Neural progenitor cell (in vitro differentiated cells): ENCODE measurements at places on chromosomes 16 and 17. TPM values are rescaled to one million over a fixed set of nuclear protein-coding genes. Genes with fewer than 3 reads are reported as not detected.

DNA sequence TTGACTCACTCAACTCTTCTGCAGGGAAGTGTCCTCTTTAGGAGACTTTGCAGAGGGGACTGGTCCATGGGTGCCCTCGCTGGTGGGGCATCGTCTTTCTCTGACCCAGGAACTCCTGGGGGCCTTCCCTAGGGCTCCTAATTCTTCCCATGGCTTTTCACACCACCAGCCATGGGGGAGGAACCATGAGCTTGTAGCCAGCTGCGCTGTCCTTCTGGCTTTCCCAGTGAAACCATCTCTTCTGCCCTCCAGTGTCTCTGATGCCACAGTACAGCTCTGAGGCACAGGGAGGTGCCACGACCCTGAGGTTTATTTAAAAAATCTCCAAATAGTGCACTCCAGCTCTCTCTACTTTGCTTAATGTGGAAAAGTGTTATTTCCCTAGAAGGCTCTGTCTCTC is 78.6 kb downstream of the SDR42E1 start:
- DNase-seq: no peak

ZNF423 gene
- 21.9 and 42.3 TPM in 2 replicates for total RNA-seq

DNA sequence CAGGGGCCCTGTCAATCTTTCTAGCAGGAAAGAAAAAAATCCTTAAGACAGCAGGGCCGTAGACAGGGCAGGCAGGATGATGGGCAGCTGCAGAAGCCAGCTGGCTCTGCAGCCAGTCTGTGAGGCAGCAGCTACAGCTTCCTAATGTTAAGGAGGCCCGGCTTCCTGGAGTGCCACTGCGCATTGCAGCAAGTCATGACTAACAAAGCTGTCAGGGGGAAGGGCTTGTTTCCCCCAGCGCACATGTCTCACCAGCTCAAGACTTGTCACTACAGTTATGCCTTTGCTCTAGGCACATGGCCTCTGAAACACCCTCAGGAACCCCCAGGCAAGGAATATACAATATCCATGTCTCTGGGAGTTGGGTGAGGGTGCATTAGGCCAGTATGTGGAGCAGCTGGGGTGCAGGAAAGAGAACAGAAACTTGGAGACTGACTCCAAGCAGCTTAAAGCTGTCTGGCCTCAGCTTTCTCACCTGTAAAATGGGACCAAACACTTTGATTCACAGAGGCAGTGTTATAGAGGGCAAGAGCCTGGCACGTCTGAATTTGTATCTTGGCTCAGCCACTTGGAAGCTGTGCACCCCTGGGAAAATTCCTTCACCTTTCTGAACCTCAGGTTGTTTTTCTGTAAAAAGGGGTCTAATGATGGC is 220.0 kb downstream of the HAPSTR1 start:
- DNase-seq: peak; percentile 58

DNA sequence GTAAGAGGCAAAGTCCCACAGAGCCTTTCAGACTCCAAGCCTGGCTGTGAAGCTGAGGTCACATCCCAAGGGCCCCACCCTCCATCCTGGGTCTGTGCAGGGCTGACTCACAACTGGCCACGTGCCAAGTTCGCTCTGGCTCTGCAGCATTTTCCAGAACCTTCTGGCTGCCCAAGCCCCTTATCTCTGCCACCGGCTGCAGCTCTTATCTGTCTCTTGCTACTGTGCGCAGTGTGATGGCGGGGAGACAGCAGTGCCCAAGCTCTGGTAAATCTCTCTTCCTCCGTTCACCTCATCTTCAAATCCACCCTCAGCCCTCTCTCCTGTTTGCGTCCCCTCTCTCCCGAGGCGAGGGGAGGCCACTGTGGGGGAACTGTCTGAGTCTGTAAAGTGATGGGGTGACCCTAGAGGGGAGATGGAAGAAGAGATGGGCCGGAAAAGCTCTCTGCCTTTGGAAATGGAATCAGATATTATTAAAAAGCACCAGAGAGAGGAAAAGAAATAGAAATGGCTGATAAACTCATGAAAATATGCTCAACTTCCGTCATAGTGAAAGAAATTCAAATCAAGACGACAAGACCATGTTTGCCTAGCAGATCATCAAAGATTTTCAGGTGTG is 162.7 kb upstream of the CDC42EP4 start:
- no peak for DNase-seq

SLC5A11 gene
- 0.09 TPM in 1 of 2 replicates, not detected in the other for total RNA-seq

DNA sequence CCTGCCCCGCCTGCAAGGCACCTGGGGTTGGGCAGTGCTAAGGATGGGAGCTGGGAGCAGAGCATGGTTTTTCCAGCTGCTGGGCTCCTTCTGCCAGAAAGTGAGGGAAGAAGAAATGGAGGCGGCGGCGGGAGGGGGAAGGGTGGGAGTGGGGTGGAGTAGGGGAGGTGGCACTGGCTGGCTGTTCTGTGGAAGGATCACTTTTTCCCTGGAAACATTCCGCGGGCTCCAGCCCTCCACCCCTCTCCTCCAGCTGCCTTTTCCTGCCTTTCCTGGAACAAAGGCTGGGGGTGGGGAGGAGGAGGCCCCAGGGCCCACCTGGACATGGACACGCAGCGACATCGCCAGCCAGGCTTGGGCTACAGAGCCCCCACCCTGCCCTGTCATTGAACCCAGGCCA is 41.1 kb downstream of the CFAP20 start:
- no peak for DNase-seq

SMURF2 gene
- total RNA-seq: 21.6 and 24.6 TPM in 2 replicates

CCL23 gene
- not detected in 2 replicates for total RNA-seq

DNA sequence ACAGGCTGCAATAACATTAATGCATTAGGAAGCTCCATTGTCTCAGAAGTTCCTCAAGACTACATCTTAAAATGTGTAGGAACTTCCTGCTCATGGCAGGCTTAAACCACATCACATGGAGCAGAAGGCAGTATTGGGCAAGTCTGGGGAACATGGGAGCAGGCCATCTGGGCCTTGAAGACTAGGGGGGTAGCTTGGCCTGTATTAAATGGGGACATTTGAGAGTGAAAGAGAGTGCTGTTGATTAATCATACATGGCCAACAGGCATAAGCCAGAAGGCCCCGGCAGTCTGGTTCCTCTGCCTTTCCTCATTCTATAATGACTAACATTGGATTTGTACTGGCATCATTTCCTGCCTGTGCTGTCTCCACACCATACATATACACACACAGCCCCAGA is 25.2 kb upstream of the SLC5A11 start:
- DNase-seq: no peak

DNA sequence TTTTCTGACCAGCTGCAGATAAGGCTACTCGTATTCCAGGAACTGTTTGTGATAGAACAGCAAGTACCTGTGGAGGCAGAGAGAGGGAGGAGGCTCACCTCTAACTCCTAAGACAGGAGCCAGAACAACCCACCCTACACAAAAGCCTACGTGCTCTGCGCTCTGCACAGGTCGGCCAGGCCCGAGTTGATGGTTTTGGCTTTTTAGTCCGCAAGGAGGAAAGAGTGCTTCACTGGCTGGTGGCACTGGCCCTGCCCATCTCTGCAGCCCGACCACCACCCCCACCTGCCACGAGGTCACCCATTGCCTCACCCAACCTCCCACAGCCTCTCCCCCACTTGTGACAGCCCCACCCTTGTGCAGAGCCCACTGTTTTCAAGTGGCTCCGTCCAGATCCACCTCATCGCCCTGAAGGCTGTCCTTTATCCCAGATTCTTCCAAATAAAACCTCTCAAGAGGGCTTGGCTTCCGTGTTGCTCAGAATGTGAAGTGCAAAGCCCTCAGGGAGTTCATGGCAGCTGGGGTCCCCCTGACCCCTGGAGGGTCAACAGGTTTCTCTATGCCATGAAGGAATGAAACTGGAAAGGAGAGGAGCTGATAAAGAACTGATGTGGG is 39.7 kb downstream of the USP22 start:
- DNase-seq: no peak

DNA sequence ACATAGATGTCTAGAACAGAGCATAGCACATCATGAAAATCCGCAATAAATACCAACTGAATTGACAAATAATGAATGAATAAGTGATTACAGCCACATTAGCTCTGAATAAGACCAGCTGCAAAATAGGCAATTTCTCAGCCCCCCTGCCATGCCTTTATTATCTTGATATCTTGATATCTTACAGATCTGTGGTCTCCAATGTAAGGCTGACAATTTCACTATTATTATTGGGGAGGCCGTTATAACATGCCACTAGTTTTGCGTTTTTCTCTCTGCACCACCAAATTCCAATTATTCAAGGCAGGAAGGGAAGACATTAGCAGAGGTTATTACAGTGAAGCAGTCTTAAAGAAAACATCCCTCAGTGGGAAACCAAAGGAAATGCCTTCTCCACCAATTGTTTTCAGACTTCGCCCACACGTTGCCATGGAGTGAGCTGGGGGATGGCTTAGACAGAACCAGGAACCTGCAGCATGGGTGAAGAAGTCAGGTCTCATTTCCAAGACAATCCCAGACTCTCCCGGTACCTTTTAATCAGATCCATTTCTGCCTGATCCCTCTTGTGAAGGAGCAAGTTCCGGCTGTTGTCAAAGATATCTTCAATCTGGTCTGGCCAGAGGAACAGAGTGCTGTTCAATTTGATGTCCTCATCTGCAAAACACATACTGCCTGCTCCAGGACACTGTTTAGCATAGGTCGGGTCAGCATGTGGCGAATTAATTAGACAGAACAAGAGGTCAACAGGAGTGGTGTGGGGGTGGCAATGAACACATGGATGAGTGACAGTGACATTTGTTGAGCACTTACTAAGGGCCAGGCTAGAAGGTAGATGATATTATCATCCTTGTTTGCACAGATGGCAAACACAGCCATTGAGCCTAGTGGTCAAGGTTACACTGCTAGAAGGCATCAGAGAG is 46.4 kb downstream of the DNAH3 start:
- peak; percentile 13 for DNase-seq

MVP gene
- total RNA-seq: 2.4 and 4.4 TPM in 2 replicates

GRCh38 chr17:78514521-78514920 is 62.7 kb downstream of the DNAH17 start:
- DNase-seq: no peak

DNA sequence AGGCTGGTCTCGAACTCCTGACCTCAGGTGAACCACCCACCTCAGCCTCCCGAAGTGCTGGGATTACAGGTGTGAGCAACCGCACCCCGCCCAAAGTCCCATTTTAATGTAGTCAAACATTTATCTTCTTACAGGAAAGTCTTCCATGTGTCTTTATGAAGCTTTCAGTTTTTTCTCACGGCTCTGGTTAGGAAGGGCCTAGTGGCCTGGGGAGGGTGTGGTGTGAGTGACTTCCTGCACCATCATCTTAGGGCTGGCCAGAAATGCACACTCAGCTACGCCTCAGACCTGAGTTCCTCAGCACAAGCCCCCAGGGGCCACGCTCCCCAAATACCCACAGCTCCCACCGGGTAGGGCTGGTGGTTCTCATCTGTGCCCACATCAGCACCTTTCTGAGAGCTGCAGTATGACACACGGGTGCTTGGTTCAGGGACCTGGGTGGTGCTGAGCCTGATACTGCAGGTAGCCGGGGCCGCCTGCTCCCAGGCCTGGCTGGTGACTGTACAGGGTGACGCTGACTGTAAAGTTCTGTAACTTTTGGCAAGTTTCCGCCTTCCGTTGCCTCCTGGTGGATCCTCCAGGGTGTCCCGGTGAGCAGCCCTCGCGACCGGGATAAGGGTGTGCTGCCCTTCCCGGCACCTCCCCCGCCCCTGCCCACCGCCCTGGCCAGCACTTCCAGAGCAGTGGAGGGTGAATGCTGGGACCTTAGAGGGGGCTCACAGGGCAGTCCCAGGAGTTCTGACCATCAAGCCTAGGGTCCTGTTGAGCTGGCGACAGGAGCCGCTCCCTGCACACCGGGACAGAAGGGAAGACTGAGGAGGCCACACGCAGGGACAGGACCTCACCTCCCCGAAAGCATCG is 52.5 kb downstream of the ZNF778 start:
- DNase-seq: no peak

DNA sequence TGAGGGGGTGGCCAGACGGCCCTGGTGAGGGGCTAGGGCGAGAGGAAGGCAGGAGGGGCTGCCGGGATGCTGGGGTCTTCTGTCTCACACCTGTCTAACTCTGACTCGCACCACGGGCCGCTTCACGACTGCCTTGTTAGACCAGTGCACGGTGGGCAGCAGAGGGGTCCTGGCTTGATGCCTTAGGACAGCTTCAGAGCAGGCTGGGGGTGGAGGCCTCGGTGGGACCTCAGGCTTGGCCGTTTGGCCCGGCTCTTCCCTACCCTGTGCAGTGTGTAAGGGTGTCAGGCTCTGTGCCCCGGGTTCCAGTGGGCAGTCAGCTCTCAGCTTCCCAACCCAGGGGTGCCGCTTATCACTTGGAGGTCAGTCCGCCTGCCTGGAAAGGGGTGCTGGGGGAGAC is 100.7 kb downstream of the OR1D5 start:
- no peak for DNase-seq

DNA sequence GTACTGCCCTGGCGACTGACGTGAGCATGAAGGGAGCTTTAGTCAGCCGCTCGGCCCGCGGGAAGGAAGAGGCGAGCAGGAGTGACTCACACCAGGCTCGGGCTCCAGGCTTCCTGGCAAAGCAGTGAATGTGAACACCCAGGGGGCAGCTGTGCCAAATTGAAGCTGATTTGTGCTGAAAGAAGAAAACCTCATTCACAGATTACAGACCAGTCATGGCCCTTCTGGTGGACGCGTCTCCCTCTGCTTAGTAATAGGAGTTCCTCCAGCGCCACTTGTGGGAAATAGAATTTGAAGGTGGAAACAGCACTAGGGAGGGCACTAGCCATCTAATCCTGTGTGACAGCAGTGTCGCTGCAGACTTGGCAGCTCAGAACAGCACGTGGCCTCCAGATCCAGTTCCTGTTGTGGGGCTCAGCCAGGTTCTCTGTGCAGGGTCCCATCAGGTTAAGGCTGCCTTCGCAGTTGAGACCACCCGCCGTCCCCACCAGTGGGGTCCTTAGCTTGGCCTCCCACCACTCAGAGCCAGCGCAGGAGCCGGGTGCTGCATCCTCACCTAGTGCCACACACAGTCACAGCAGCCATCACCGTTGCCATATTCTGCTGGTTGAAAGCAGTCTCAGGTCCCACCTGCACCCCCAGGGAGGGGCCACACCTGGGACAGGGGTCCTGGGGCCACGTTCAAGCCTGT is 164.5 kb upstream of the CHMP6 start:
- DNase-seq: peak; percentile 39

DNA sequence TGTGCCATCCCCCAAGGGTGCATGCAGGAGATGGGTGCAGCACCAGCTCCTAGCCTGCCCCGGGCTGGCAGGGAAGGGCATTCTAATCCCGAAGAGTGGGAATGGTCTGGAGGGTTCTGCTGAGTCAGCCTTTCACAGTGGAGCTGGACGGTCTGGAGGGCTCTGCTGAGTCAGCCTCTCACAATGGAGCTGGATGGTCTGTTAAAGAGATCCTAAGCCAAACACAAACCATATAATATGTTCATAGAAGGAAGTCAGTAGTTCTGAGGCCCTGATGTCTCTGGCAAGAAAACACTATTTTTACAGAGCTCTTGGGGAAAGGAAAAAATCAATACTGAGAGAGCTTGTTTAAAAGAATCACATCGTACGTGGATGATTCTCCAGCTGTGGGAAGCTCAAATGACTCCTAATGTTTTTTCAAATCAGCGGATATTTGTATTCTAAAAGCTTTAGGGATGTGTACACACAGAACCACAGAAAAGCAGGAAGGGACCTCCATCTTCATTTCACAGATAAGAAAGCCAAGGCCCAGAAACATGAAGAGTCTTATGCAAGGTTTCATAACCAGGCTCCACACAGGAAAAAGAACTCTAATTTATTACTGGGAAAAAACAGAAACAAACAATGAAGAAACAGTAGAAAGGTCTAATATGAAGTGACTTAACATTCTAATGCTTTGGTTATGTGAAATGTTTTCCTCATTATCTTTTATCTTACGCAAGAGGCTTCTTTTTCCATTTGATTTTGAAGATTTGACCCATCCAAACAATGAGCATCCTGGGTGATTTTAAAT is 176.3 kb downstream of the VPS53 start:
- peak; percentile 52 for DNase-seq
